Caudate nucleus (tissue), 63 donors: ENCODE measurements at places on chromosomes 3 and 15.
A peak's percentile ranks its signal among the peaks of the same experiment; 100 is the strongest.

GRCh38 chr3:146280864-146281263, 30.0 kb upstream of the PLSCR4 start:
- DNase-seq = no peak

- no peak for DNase-seq
These were observed 83.8 kb downstream of the ADAM10 start for GRCh38 chr15:58665672-58666071.

GRCh38 chr15:80861731-80862170, 82.6 kb downstream of the CEMIP start:
- DNase-seq = peak; percentile 13

GRCh38 chr3:9280451-9281219, 31.2 kb upstream of the SRGAP3 start:
- DNase-seq = no peak

- no peak for DNase-seq
These were observed 164.6 kb downstream of the SUCLG2 start for GRCh38 chr3:67489816-67490215.

GRCh38 chr3:106820726-106821362, 556.4 kb upstream of the CCDC54 start:
- no peak for DNase-seq

DNA sequence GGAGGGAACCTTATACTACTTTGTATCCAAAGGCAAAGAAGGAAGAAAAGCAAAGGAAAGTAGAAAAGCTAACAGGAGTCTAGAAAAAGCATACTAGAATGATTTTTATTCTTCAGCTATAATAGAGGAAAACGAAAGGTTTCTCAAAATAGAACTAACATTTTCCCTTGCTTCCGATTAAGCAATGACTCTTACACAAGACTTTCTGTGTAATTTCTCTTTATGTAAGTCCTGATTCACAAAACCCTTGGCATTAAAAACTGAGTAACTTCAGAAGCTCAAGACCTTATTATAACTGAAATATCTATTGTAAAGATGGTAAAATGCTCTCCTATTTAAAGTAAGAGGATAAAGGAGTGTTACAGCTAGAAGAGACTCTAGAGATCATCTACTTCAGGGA, 97.4 kb downstream of the DTWD1 start:
- DNase-seq = no peak

GRCh38 chr15:28107111-28107903, 8.2 kb upstream of the OCA2 start:
- DNase-seq = no peak

GRCh38 chr3:177835917-177836316, 638.6 kb upstream of the TBL1XR1 start:
- DNase-seq = no peak

DNA sequence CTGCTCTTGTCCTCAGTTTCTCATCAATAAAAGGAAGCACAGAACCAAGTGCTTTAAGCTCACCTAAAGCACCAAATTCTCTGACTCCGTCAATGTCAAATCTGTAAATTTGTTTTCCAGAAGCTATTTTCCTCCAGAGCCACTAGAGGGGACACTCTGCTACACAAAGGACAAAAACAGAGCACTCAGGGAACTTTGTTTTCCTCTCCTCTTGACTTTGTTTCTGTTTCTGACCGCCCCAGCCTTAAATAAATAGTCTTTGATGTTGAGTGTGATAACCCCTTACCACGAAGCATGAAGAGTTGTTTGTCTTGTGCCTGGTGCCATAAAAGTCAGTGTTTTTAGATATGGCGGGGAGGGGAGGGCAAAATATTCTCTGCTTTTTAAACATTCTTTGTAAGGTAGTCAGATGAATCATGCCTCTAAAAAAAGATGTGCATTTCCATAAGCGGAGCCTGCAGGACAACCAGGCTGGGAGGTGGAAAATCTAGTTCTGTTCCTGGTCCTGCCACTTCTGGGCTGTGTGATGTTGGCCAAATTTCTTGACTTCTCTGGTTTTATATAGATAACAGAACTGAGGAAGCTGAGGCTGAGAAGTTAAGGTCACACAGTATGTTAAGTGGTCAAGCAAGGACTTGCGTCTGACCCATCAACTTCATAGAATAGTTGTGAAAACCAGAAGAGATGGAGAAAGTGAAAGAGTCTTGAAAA, 7.3 kb upstream of the ZBTB38 start:
- no peak for DNase-seq

DNA sequence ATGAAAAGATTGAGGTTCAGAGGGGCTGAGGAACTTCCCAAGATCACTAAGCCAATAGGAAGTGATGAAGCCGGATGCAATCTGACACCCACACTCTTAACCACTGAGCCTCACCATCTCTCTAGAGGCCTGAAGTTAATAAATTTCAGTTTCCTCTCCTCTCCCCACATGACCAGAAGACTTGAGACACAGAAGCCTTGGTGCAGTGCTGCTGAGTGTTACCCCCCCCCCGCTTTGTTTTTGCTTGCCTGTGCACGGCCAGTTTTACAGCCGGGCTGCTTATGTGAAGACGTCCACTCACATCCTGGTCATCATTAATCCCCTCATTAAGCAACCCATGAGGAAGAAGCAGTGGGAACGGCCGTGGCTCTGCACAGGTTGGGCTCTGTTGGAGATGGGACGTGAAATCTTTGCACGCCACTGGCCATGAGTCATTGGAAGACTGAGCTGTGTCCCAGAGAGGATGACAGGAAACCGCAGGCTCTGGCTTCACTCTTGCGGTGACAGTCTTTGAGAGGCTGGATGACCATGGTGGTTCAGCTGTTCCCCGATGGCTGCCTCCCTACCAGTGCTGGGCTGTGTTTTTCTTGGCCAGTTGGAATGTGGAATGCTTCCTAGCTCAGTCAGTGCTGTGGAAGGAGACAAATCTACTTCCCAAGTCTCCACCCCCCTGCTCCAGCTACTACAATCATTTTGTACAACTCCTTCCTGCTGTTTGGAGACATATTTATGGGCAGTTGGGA, 232.6 kb upstream of the LRTM1 start:
- no peak for DNase-seq

DNA sequence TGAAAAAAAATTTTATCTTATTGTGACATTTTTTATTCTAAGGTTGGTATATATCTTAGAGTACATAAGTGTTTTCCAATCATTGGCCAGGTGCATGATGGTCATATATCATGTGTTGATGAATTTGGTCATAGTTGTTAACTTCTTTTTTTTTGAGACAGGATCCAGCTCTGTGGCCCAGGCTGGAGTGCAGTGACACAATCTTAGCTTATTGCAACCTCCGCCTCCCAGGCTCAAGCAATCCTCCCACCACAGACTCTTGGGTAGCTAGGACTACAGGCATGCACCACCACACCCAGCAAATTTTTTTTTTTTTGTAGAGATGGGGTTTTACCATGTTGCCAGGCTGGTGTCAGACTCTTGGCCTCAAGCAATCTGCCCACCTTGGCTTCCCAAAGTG, 44.0 kb downstream of the PCCB start:
- no peak for DNase-seq

DNA sequence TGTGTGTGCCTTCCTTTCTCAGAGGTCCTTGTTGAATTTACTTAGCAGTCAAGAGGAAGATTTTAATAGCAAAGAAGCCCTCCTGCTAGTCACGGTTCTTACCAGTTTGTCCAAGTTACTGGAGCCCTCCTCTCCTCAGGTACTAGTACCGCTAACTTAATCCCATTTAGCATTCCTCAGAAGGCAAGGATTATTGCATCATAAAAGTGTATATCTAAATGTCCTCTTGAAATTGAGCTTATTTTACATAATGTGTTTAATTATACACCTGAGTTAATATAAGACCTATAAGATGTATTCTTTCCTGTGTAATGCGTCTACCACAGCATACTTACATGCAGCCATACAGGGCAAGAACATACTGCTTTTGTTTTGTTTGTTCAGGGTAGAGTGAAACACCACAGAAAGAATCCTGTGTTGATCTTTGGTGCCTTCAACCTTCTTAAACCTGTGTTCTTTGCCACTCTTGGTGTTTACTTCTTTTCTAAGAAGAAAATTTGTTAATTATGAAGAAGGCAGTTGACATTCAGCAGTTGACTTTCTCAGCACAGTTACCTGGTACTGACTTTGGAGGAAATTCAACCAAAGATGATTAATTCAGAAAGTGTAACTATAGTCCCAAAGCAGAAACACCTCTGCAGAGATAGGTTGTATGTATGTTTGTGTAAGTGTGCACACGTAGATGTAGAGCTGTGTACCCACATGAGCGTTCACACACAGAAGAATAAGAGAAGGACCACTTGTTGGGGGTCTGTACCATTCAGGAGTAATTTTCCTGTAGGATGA, 33.1 kb downstream of the POLG start:
- no peak for DNase-seq

GRCh38 chr3:54619531-54619930, 308.3 kb downstream of the LRTM1 start:
- no peak for DNase-seq

DNA sequence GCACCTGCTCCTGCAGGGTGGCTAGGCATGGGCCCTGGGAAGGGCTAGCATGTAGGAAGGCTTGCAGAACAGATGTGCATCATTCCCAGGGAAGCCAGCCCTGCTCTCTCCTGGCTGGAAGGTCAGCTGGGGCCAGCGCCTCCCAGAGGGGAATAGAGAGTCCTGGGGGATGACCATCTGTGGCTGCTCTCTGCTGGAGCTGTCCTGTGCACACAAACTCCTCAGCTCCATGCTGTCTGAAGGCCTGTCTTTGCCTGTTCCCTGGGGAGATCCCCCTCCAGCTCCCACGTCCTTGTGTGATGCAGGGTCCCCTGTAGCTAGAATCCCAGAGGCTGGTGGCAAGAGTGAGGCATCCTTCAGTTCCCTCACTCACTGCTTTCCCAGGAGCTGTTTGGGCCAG, 19.3 kb downstream of the IL16 start:
- no peak for DNase-seq

DNA sequence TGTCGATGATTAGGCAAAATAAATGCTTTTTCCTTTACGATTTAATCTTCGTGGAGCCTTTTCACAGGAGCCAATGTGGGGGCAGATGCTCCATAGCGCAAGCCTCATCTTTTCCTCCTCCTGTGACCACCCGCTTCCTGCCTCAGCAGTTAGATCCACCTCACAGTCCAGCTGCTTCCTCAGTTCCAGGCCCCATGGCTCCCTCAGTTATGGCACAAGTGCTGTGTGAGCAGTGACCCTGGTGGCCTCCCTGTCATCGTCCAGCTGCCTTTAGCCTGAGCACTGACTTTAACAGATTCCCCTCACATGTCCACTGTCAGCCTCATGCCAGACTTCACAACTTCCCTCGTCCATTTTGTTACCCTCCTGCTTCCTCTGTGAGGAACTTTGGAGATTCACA, 424.6 kb upstream of the GBE1 start:
- DNase-seq = no peak

GRCh38 chr3:185065059-185065458, 87.8 kb downstream of the C3orf70 start:
- DNase-seq = no peak

DNA sequence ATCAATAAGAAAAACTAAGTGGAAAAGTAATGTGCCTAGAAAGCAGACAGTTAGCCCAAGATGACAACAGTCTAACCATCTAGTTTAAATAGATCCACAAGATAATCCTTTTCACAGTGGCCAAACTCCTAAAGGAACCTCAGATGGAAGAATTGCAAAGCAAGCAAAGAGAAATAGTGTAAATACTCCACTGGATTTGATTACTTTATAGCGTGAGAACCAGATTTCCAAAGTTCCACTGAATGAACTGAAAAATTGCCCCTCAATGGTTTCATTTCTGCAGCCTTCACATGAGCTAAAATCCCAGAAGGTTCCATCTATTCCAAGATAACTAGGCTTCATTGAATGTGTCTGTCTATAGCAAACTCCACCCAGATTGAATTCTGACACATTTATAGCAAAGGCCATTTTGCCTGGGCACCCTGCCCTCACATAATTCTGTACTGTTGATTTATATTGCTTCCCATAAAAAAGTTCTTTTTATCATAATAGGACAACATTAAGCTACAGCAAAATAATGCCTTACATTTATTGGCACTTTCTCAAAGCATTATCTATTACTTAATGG, 129.7 kb upstream of the THBS1 start:
- no peak for DNase-seq

GRCh38 chr15:40067921-40068624, 29.1 kb upstream of the SRP14 start:
- DNase-seq = no peak

GRCh38 chr3:112374333-112374734, 41.4 kb downstream of the CD200 start:
- no peak for DNase-seq

- no peak for DNase-seq
These were observed 66.3 kb upstream of the HES1 start for GRCh38 chr3:194069421-194070219.

GRCh38 chr3:69288161-69288895, 97.6 kb downstream of the FRMD4B start:
- DNase-seq = no peak

DNA sequence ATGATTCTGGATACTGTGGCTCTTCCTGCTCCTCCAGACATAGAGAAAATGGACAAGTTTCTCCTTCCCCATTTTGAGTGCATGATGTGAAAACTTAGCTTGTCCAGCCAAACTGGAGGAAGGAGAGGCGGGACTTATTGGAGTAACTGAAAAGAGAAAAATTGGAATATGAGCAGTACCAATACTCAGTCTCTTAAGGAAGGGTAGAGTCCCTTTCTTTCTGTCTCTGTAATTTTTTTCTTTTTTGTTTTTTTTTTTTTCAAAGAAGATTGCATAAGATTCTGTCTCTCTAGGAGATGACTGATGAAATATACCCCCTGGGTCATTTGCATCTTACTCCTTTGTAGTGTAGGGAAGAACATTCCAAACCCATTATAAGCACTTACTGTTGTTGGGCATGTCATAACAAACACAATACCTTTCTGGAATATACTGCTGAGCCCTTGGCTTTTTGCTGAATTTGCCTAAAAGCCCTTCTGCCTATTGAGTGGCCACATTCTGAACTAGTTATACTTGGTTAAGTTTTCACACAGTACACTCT, 498.1 kb upstream of the TPRG1 start:
- no peak for DNase-seq
